ENCODE measurements at places on chromosomes 16 and 17.

GRCh38 chr17:7308625-7309433 lies 1.4 kb downstream of the EIF5A start:
- DNase-seq = peak; percentile 77

- no peak for DNase-seq
Measured at GRCh38 chr17:5661491-5662125, 77.3 kb upstream of the NLRP1 start.

GRCh38 chr17:38681096-38681495 lies 6.3 kb upstream of the EPOP start:
- no peak for DNase-seq

- no peak for DNase-seq
Measured at GRCh38 chr17:1159431-1160180, 20.2 kb downstream of the ABR start.

DNA sequence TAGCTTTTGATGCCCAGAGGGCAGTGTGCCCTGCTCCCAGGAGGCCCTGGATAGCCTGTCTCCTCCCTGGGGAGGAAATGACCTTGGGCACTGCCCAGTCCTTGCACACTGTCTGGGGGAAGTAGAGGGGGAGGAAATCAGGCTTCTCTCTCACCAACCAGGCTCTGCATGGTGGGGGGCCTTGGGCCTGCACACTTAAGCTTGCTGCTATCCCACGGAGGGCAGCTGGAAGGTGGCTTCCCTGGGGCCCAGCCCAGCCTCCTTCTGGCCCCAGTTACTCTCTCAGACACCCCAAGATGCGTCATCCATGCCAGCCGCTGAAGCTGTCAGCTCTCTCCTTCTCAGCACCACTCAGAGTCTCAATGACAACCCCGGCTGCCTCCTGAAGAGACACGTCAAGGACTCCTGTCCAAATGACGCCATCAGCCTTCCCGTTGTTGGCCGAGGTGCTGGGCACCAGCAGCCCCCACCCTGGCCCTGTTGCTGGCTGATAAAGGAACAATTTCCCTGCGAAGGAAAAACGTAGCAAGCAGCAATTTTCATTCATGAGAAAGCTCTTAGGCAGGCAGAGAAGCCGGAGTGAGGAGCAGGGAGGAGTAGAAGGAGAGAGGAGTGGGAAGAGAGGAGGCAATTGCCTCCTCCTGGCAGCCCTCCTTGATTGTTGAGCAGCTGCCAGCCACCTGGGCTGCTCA lies 95.5 kb downstream of the SDK2 start:
- no peak for DNase-seq

GRCh38 chr16:85136702-85137322 lies 24.5 kb upstream of the CIBAR2 start:
- DNase-seq = no peak

GRCh38 chr17:17225901-17226300 lies 11.1 kb downstream of the FLCN start:
- no peak for DNase-seq

DNA sequence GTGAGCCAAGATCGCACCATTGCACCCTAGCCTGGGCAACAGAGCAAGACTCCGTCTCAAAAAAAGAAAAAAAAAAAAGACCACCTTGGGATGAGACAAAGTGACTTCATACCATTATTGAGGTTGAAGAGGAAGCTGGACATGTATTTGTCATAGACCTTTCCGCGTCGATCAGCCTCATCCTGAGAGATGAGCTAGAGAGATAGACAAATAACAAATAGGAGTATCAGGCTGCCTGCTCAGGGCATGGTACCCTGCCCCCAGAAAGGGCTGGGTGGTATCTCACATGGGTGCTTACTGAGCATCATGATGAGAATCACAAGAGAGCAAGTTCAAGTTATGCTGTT lies 22.1 kb downstream of the CNTNAP1 start:
- no peak for DNase-seq

DNA sequence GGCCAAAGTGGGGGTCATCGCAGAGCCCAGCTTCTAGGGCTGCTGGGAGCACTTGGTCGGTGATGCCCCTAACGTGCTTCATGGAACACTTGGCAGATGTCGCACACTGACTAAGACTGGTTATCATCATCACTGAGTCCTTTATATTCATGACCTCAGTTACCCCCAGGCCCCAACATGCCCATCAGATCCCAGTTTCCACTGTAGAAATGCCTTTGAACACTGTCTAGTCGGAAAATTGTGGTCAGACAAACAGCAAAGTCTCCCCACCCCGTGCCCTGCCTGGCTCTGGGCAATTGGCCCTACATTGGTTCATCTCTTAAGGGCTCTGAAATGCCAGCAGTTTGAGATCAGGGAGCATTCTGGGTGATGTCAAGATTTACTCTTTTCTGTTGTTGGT lies 51.3 kb downstream of the NKD1 start:
- no peak for DNase-seq

- no peak for DNase-seq
Measured at GRCh38 chr17:16940116-16940881, 31.6 kb downstream of the TNFRSF13B start.

- no peak for DNase-seq
Measured at GRCh38 chr16:35731341-35732040, 2272.1 kb downstream of the TP53TG3F start.

- DNase-seq = no peak
Measured at GRCh38 chr17:37743875-37744632, 805 bp downstream of the HNF1B start.

DNA sequence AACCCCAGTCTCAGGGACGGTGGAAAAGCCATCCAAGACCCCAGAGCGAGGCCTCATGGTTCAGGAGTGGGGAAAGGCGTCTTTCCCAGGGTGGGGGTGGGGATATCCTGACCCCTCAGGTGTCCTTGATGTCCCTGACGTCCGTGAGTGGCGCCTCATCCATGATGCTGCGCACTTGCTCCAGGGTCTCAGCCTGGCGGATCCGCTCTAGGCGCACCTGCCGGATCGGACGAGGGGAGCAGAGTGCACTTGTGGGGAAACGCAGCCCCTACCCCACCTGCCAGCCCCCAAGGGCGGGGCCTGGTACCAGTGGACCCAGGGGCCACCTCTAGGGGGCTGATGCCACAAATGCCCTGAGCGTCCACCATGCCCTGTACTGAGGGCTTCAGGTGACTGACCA lies 20.2 kb downstream of the RABEP2 start:
- no peak for DNase-seq

DNA sequence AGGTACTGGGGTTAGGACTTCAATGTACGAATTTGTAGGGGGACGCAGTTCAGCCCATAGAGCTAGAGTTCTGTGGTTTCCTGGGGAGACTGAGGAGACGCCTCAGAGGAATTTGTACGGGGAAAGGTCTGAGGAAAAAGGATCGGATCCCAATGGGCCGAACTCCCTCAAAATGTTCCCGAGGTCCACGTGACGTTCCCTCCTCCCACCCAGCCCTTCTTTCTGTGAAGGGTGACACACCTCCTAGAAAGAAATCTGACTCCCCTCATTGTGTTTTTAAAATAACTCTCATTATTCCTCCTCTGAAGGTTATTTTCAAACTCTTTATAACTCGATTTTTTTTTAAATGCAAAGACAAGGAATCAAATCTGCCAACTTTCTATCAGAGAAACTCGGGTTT lies 8.6 kb downstream of the RGS9 start:
- no peak for DNase-seq

GRCh38 chr17:81412490-81413093 lies 17.3 kb downstream of the BAHCC1 start:
- DNase-seq = peak; percentile 49

GRCh38 chr17:34511265-34511664 lies 68.1 kb upstream of the TMEM132E start:
- DNase-seq = no peak

DNA sequence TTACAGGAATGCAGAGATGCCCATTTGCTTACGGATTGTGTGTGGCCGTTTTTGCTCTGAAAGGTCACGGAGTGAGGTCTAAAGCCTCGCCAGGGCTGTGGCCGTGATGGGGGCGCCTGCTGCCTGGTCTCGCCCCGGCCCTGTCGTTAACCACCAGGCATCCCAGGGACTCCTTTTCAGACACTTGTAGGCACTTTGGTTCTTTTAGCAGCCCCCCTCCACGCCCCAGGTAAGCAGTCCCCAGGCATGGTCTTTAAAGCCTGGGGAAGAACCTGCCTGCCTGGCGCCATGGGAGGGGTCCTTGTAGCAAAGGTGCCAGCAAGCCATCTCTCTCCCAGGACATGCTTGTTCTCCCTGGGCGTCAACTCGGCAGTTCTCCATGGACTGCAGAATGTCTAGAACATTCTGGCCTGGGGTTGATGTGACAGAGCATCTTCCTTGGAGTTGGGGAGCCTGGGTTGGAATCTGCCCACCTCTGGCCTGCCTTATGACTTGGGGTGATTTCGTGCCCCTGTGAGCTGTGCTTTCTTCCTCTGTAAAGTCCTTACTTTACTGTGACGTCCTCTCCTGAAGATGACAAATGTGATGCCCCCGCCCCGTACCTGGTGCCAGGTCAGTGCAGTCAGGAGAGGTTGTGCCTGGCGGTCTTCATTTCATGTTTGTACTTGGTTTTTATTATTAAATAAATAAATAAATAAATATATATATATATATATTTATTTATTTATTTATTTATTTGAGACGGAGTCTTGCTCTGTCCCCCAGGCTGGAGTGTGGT lies 5.4 kb downstream of the KCTD5 start:
- no peak for DNase-seq

- DNase-seq = no peak
Measured at GRCh38 chr17:82461827-82462524, 3.4 kb downstream of the NARF start.

- no peak for DNase-seq
Measured at GRCh38 chr17:79706931-79707850, 23.6 kb upstream of the ENPP7 start.

DNA sequence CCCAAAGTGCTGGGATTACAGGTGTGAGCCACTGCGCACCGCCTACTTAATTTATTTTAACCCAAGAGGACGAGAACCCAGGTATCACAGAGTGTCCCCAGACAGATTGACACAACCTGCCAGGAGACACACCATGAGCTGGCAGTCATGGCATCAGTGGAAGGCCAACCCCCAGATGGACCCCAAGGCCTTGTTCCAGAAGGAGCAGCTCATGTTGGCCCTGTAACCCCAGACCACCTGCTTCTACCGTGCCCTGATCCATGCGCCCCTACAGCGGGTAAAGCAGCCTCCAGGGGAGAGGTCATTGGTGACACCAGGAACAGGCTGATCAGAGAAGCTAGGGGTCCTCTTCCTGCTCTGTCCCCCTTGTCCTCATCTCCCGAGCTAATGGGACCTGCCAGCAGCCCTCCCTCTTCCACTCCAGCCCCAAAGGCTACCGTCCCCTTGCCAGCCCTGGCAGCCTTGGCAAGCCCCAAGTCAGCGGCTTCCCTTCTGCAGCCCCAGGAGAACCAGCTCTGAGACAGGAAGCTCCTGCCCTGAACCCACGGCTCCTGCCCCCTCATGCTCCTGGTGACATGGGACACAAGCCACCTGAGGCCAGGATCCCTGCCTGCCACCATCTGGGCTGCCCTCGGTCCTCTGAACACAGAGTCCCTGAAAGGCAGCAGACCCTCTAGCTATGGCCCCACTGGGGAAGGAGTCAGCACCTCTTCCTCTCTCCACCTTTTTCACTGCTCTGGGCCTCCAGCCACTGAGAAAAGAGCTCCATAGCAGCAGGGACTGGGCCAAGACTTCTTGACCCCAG lies 6.3 kb downstream of the SULT1A1 start:
- no peak for DNase-seq

DNA sequence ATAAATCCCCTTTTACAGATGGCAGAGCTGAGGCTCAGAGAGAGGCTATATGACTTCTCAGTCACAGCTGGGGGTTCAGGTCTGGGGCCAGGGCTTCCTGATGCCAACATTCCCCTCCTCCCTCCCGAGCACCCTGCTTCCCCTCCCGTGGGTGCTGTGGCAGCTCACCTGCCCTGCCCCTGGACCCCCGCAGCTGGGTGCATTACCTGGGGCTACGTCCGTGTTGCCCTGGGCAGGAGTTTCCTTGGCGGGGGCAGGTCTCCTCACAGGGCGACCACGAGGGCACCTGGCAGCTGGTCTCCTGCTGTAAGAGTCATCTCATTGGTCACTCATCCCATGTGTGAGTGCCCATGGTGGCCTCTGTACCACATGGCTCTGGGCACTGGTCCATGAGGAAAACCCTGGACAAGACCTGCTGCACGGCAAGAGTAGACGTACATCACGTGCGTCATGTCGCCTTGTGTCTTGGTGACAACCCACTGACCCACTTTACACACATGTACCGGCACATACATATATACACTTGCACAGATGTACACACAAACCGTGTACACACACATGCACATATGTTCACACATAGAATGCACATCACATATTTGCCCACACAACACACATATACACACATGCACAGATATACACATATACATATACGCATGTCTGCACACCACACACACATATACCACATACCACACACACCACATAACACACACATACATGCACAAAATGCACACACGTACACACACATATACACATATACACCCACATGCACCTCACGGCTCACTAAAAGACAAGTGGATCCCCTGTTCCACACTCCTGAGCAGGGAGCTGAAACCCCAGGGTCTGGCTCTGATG lies 134.0 kb downstream of the FOXL1 start:
- no peak for DNase-seq

DNA sequence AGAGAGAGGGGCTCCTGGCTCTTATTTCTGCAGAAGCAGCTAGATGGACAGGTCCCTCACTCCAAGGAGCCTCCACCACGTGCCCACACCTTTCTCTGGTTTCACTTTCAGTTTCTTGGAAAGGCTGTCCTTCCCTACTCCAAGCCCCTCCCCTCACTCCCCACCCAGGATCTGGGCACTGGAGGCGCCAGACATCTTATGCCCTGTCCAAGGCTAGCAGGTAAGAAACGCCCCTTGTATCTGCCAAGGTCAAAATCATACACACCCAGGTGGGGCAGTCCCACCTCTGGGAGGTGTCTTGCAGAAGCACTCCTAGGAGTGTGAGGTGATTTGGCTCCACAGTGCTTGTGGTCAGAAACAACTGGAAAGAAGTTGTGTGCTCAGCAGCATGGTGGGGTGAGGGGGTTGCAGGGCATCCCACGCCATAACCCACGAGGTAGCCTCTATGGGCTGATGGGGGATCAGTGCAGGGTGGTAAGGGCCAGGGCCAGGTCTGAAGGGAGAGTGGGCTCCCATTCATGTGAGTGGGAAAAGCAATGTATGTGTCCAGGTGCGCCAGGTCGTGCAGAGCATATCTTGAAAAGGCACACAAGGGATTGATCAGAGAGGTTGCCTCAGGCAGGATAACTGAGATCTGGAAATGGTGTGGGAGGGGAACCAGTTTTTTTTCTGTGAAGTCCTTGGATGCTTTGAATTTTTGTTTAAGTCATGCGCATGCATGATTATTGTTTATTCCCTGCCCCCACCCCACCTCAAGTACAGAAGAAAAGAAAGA lies 31.8 kb upstream of the PRM1 start:
- DNase-seq = no peak

GRCh38 chr16:75924397-75924796 lies 198.1 kb upstream of the CPHXL start:
- DNase-seq = no peak

DNA sequence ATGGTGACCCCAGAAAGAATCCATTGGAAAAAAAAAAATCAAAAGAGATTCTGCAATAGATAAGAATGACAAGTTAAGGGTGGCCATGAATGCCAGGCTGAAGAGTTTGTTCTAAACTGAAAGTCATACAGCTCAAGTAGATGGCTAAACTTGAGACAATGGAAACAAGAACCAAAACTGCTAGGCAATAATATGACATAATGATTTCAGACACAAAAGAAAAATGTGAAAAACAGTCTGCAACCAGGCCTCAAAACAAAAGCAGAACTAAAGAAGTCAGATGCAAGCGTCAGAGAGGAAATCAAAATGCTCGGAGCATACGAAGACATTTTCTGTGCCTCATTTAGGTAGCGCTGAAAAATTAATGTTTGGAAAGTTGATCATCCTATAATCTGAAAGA lies 54.4 kb upstream of the YPEL2 start:
- DNase-seq = no peak
